ENCODE measurements at places on chromosomes 6 and 20. TPM values are rescaled to one million over a fixed set of nuclear protein-coding genes. Genes with fewer than 3 reads are reported as not detected.

DNA sequence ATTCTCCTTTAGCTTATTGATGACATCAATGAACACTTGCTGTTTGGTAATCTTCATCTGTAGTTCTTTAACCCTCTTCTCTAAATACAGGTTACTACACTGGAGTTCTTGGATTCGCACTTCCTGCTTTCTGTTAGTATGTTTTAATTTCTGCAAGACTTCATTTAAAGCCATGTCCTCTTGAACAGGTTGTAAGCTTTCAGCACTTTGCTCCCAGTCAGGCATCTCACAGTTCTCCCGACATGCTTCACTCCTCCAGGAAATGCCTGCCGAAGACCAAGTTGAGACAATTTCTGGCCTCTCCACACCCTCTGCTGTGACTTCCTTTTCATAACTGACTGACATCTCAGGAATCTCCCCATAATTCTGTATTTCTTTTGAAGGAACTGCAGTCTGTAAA, 15.8 kb downstream of the CAGE1 start:
- DNase-seq, result no peak

- no peak for DNase-seq
Observed at GRCh38 chr20:11993886-11994461, 76.3 kb downstream of the BTBD3 start.

DNA sequence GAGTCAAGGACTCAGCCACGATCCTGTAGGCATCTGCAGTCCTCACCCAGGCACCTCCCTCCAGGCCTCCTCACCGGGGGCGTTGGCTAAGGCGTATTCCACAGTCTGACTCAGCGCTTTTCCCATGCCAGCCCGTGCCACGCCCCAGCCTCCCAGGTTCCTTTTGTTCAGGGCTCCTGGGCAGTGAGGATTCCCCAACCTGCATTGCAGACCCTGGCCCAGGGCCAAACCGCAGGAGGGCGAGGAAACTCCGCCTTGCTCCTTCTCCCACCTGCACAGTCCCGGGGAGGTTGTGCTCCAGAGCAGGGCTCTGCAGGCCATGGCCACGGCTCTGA, 202.8 kb upstream of the CST7 start:
- no peak for DNase-seq

GRCh38 chr6:81876971-81877370, 124.5 kb upstream of the TENT5A start:
- no peak for DNase-seq

- DNase-seq, result no peak
Observed at GRCh38 chr6:90322976-90323474, 26.4 kb upstream of the BACH2 start.

DNA sequence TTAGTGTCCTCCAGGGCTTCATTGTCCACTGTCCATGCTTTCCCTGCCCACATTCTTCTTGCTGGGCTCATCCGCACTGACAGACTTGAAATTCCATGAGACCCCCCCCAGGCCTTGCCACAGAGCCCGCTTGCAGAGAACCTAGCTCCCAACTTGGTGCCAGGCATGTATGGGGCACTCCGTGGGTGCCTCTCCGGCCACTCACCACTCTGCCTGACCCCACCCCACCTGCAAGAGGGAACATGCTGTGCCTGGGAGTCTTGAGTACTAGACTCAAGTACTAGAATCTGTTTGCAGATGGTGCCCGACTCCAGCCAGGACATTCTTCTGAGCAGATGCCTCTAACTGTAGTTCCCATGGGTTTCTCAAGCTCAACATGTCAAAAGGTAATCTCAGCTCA, 47.9 kb downstream of the TRERF1 start:
- no peak for DNase-seq

DNA sequence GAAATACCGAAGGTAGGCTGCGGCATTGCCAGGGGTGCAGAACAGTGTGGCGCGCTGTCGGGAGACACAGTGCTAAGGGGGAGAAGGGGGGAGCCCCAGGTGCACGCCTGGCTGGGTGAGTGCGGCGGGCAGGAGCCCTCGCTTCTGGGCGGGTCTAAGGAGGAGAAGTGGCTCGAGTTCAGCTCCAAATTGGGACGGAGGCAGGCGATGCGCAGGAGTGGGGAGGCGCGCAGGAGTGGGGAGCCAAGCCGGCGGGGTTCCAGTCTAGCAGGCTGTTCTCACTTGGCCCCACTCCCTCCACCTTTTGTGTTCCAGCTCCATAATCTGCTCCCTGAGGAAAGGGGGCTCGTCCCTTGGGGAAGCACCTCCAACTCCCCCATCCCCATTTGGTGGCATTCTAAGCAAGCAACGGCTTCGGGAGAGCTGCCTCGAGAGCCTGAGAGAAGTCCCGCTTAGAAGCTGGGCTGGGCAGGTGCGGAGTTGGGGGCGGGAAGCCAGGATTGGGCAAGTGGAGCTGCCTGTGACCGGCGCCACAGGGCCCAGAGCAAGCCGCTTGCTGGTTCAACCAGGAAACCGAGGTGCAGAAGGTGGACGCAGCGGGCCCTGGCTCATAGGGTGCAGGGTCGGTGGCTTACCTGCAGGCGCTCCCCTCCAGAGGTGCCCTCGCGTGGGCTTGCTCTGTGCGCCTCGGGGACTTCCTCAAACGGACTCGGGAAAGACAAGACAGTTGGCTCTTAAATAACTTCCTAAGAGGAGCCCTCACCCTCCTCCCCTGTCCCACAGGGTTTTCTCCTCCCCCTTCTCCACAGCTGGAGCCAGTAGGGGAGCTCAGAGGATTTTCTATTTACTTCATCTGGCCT, at the start of gene F13A1:
Gene F13A1 (minus strand): TSS at position 711 of the 860 bp plus-strand sequence. CDS start 1,998 bp downstream, outside the sequence.
- DNase-seq, result no peak

- DNase-seq, result peak; percentile 94
Observed at GRCh38 chr20:64053841-64054661, 4.6 kb upstream of the SOX18 start.

DNA sequence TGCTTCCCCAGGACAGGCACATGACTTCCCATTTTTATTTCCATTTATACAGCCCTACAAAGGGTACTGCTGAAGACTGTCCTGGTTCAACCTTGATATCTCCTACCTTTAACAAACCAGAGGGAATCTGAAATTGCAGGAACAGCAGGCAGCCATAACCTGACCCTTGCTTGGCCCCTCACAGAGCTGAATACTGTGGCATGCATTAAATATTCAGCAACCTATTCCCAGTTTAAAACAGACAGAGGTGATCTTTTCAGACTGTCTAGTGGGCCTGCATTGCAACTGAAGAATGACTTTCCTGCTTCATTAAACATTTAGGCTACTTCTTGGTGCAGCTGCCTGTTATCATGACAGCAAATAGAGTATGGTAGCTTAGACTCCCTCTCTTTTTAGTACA, 76.8 kb upstream of the POPDC3 start:
- no peak for DNase-seq

TMEM181 gene
- total RNA-seq, result 59.1 TPM

PAX1 gene
- total RNA-seq, result not detected
